Esophagus squamous epithelium (tissue), 5 donors: ENCODE measurements at places on chromosomes 6 and 20.

GRCh38 chr6:144714021-144714712, 429.0 kb downstream of the UTRN start:
- no peak for DNase-seq

GRCh38 chr6:1633366-1634021, 23.8 kb downstream of the FOXC1 start:
- no peak for DNase-seq

DNA sequence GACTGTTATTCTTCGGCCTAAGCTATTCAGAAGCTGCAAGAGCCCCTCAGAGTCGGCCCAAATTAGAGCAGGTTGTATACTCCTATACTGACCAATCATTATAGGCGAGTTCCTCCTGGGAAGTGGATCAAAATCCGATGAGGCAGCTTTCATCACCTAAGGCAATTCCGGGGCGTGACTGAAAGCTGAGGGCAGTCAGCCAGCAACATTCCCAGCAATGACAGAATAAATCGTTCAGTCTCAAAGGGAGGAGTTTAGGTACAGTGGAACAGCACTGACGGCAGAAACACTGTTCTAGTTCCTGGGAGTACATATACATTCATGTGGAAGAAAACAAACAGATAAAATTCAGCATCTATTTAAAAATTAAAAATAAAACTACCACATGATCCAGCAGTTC, 10.8 kb downstream of the HLA-DQB2 start:
- no peak for DNase-seq

DNA sequence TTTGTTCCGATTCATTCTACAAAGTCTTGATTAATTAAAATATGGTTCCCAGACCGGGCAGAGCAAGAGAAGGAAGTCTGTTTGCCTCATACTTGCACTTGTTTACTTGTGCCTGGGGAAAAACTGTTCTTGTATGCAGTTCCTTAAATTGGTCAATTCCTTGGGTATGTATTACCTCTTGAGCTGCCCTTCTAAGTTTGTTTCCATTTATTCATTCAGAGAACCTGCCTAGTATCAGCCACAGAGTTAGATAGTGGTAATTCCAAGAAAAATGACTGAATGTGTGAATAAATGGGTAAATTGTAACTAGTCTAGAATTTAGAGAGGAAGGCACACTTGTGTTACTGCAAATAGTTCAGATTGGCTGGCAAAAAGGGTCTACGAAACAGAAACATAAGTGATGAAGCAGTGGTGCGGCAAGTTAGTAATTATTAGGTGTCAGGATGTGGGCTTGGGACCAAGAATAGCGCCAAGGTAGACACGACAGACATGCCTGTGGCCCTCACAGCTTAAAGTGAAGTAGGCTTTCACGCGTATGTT, 525 bp upstream of the MAK start:
- DNase-seq: no peak

DNA sequence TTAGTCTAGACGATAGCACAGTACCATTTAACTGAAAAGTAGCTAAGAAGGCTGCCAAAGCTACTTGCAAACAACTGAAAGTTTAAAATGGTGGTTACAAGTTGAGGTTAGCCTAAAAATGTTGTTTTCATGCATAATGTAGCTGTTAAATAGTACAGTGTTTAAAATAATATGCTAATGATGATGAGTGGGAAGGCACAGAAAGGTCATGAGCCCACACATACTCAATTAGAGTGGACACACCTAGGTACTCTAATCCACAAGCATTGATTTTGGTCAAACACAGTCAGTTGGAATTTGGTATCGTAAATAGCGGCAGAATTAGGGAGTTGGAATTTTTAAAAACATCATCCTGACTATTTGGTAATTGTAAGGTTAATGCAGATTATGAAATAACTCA, 7.0 kb downstream of the TXLNB start:
- no peak for DNase-seq

DNA sequence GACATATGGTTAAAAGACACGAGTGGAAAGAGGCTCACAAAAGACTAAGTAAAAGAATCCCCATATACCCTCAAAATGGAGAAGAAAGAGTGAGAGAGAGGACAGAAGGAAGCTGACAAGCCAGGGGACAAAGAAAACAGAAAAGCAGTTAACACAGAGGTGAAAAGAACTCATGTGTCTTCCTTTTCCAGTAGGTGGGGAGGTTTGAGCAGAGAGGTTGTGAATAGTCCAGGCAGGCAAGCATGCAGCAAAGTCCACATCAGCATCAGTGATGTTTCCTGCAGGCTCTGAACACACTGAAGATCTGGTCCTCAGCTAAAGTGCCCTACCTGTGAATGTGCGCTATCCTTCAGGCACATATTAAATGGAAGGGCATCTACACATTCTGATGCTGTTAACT, 196.5 kb upstream of the IRAK1BP1 start:
- DNase-seq: no peak

DNA sequence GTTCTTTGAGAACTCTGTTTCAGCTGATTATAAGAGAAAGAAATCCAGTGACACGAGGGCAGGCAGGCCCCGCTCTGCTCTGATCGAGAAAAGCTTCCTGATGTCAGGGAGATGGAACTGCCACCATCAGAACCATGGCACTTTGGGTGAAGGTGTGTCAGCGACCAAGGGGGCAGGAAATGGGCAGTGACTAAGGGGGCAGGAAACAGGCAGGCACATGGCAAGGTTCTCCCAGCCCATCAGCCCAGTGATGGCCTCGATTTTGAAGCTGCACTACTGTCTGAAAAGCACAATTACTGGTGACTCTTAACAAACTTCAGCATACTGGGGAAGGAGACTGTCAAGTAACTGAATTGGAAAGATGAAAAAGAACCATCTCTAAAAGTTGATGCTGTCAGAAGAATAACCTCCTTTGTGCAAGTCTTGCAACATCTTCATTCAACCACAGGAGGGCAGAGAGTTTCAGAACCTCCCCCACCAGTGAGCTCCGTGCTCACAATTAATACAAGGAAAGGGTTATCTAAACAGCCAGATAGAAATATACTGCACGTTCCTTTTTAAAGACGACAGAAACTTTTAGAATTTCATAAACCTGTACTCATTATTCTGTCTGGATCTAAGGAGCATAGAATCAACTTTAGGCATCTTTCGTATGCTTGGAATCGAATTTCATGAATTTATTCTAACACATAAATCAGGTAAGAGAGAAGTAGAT, 39.1 kb downstream of the TMX4 start:
- DNase-seq: no peak

GRCh38 chr6:40689185-40689584, 102.0 kb upstream of the LRFN2 start:
- no peak for DNase-seq

- no peak for DNase-seq
Measured at GRCh38 chr20:64006490-64006889, 25.6 kb downstream of the PRPF6 start.

DNA sequence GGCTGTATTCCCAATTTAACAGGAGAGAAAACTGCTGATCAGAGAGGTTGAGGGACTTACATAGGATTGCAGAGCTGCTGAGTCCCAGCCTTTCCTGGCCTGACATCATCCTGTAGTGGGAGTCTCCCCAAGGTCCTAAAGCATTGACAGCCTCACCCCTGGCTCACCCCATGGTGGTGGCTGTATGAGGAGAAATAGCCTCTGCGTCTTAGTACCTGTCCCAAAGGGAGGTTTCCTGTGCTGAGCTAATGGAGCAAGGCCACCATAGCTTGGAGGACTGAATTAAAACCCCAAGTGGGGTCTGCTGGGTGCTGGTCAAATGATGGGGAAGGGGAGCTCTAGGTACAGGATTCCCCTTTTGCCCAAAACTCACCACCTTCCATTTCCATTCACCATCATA, 525.1 kb downstream of the CDH26 start:
- DNase-seq: no peak

DNA sequence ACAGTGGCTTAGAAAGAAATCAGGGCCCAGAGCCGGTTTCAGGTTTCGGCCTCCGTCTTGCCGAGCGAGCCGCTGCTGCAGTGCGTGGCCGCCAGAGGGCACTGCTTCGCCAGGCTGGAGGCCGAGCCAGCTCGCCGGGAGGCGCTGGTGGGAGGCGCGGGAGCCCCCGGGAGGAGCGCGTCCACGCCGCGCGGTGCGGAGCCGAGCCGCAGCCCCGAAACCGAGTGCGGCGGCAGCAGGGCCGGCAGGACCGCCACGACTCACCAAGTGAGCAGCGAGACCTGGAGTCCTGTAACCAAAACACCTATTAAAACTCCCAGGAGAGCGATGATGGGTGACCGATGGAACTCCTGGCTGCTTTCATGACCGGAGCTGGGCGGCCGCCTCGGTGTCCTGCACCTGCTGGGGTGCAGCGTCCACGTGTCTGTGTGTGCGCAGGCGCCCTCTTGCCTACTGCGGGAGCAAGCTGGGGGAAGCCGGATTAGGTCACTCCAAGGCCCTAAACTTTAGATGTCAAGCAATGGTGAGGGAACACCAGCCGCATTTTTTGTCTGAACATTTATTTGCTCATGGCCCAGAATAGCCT, 186.9 kb upstream of the UST start:
- no peak for DNase-seq

DNA sequence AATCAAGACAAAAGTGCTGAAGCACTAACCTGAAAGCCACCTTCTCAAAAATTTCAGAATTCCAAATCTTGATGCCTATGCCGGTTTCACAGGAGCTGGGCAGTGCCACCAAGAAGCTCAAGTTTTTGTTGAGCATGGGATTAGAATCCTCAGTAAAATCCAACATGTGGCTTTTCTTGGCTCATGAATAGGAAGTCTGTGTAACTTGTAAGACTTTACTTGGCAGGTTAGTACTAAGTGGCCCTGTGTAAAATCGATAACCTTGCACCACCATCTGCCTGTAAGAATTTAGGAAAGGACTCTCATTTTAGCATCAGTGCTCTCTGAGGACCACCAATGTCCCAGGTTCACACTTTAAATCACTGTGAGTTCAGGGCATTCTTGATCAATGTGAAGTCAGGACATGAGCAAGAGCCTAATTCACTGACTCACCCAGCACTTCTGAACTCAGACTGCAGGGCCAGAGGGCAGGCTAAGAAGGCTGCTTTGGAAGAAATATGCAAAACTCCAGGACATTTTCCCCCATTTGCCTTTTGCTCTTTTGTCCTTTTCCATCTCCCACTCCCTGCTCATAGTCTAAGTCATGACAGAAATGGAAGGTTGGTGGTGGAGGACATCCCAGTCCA, 113.2 kb downstream of the EDN1 start:
- DNase-seq: no peak

DNA sequence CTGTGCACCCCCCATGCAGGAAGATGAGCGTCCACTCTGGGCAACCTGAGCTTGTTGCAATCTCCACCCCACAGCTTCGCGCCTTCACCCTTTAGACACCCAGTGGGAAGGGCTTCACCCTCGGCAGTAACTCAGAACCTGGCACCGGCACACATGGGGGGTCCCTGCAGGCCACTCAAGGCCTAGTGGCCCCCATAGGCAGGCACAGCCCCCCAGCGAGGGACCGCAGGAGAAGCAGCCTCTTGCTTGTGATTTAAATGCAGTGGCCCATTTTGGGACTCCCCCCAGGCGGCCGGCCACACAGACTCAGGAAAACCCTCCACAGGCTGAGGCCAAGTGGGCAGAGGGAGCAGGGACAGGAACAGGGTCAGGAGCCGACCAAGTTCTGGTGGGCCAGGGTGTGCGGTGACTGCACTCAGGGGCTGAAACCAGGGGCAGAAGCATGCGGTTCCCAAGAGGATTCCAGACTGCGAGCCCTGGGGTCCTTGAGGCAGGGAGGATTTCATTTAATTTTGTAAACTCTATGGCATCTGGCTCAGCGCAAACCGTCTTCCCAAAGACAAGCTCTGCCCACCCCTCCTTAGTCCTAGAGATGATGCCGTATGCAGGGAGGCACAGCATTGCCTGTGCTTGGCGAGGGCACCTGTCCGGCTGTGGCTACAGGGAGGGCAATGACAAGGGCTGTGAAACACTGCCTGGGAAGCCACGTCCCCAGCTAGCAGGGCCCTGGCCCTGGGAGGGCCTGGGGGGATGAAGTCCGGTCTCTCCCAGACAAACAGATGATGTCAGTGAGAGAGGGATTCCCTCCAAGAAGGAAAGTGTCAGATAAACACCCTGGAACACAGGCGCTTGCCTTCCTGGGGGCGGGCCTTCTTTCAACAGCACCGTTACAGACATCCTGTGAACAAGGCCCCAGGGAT, 52.9 kb upstream of the GPR31 start:
- DNase-seq: no peak

DNA sequence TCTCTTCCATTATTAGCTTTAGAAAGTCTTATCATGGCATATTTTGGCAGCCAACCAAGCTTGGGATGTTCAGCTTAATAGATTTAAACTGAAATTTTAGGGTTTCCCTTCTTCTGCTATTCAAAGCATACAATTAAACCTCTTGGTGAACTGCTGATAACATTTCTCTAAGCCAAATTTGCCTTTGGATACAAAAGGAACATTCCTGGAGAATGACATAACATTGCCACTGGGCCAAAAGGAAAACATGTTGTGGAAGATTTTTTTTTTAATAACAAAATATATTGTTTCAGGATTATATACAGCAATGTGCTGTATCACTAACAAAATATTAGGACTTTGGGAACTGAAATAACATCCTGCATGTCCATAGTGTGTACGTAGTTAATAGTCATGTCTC, 215.1 kb upstream of the TBX18 start:
- DNase-seq: no peak

DNA sequence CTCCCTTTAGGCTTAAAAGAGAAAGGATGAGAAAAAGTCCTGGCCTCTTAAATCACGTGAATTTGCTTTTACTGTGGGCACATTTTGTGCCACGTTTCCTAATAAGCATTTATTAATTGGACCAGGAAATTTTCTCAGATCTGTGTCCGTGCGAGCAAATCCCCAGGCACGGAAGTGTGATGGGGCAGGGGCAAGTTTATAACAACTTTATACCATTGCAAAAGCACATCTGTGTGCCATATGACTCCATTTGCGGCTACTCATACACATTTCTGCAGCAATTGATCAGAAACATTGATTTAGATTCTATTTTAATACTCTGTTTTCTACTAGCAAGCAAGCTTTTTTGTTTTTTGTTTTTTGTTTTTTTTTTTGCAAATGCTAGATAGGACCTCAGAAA, 373.2 kb downstream of the TAF4 start:
- no peak for DNase-seq

- no peak for DNase-seq
Measured at GRCh38 chr6:110615722-110616121, 139.3 kb upstream of the SLC22A16 start.

DNA sequence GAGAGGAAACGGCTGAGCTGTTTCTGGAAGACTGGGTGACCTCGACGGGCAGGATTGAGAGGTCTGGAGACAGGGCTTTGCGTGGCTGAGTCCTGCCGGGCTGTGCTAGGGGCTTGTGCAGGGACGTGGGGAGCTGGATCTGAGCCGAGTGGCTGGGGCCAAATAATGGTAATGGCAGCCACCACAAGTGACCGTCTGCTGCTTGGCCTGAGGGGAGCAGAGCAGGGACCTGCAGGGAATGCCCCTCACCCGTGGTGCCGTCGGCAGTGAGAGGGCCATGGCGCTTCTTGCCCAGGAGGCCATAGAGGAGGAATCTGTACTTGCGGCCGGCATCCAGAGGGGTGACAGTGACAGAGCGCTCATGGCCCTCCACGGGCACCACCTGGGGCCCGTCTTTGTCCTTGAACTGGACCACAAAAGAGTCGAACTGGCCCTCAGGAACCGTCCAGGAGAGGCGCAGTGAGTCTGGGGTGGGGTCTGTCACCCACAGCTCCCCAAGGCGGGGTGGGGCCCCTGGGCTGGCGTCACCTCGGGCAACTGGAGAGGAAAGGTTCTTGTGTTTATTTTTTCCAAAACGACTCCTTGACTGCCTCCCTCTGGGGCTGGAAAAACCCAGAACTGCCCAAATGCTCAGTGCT, 31.8 kb downstream of the CYP21A2 start:
- no peak for DNase-seq
